ENCODE measurements at places on chromosomes 4 and X.
A peak's percentile ranks its signal among the peaks of the same experiment; 100 is the strongest.

DNA sequence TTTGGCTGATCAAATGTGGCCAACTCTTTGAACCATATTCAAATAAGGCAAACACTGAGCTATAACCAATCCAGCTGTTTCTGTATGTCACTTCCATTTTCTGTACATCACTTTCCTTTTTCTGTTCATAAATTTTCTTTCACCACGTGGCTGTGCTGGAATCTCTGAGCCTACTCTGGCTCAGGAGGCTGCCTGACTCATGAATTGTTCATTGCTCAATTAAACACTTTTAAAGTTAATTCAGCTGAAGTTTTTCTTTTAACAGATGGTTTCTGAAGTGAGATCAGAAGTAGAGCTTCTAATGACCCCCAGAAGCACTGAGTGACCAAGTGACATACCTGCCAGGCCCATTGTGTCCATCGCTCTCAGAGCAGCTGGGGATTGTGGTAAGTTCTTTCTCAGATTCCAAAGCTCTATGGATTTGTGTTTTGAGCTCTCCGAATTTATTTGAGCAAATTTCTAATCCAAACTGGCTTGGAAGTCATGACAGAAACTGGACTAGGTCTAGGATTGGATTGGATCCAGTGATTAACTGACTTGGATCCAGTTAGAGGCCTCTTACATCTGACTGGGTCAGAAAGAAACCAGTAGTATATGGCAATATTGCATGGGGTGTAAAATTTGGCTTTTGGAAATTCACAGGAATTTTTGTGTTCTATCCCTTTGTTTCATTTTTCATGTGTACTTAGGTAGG lies 121.2 kb upstream of the BANK1 start:
- no peak for DNase-seq

DNA sequence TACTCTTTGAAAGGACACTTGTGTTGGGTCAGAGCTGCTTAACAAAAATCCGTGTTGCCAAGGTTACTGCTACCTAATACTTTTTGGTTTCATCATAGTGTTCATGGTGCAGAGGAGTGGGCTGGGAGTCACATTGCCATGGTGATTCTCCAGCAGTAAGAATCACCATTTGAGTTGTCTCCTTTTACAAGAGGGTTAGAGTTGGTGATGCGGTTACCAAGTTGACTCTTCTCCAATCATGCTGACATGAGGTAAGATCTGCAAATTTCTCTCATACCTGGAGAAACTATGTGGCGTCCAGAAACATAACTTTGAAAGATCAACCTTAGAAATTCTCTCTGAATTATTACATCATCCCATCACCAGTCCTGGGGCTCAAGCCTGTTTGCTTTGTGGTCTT lies 242.9 kb upstream of the CNKSR2 start:
- DNase-seq, result no peak

- no peak for DNase-seq
These were observed 38.6 kb upstream of the TLR3 start for GRCh38 chr4:186030399-186030775.

- peak; percentile 78 for DNase-seq
These were observed 68.2 kb downstream of the ARHGAP10 start for GRCh38 chr4:147799986-147800555.

- DNase-seq, result no peak
These were observed 22.7 kb upstream of the TMPRSS11F start for GRCh38 chr4:68152411-68152810.

DNA sequence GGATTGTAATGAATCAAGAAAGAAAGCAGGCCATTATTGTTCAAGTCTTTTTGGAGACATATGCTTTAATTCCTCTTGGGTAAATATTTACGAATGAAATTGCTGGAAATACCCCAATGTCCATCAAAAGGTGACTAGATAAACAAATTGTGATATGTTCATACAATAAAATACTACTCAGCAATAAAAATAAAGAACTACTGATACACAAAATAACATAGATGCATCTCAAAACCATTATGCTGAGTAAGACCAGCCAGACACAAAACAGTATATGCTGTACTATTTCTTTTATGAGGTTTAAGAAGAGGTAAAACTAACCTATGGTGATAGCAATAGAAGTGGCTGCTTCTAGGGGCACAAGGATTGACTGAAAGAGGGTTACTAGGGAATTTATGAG lies 28.8 kb upstream of the JADE1 start:
- no peak for DNase-seq

- DNase-seq, result no peak
These were observed 194.7 kb downstream of the DTHD1 start for GRCh38 chr4:36476135-36476534.

- DNase-seq, result no peak
These were observed 25.9 kb downstream of the TIGD2 start for GRCh38 chr4:89137231-89137630.

- DNase-seq, result peak; percentile 1
These were observed 25.2 kb upstream of the PNMA5 start for GRCh38 chrX:153019166-153019565.

DNA sequence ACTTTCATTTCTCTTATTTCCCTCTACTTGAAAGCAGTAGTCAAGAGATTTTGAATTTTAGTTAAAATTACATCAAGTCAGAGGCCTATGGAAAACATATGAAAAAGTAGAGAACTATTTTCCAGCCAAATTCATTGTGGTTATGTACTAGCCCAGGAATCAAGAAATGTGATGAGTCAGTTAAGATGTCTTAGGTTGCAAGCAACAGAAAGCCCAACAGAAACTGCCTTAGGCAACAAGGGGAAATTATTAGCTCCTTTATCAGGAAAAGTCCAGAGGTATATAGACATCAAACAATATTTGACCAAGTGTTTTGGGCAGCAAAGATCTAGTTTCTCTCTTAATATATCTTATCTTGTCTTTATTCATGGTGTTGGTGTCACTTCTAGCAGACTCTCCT lies 37.8 kb upstream of the FRMD7 start:
- DNase-seq, result no peak

- no peak for DNase-seq
These were observed 2.4 kb downstream of the RCHY1 start for GRCh38 chr4:75511841-75512240.

DNA sequence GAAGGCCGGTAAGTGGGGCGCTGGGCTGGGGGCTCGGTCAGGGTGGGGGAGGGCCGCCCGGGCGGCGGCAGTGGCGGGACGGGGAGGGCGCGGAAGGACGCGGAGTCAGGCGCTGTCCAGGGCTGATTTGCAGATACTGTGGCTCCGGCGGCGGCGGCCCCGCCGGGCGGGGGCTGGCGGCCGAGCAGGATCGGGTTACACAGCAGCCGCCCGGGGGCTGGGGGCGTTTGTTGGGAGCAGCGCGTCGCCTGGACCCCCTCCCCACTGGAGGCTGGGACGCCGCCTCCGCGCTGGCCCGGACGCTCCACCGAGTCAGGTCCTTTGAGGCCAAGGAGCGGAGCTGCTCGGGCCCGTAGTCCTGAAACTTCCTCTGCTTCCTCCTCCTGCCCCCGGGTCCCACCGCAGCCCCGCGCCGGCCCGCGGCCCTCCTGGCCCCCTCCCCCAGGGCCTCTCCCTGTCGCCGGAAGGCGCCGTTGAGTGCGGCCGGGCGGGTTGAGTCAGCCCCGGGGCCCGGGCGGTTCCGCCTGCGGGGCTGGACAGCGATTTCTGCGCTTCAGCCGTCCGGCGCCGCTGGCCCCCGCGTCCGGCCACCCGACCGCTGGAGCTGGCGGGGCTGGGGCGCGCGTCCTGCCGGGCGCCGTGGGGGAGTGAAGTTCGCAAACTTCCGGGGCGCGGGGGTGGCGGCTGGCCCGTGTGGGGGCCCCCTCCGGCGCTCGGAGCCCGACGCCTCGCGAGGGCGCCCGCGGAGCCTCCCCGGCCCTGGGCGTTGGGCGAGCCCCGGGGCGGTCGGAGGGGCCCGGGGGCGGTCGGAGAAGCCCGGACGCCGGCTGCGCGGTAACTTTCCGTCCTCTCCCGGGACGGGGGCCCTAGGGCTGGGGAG lies 746 bp downstream of the REST start:
- DNase-seq, result peak; percentile 62

DNA sequence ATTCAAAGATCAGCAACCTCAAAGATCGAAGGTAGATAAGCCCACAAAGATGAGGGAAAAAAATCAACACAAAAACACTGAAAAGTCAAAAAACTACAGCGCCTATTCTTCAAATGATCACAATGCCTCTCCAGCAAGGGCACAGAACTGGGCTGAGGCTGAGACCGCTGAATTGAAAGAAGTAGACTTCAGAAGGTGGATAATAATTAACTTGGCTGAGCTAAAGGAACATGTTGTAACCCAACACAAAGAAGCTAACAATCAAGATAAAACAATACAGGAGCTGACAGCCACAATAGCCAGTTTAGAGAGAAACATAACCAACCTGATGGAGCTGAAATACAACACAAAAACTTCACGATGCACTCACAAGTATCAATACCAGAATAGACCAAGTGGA lies 231.1 kb downstream of the STPG2 start:
- DNase-seq, result no peak

GRCh38 chr4:151807220-151807619 lies 46.4 kb upstream of the GATB start:
- DNase-seq, result no peak

DNA sequence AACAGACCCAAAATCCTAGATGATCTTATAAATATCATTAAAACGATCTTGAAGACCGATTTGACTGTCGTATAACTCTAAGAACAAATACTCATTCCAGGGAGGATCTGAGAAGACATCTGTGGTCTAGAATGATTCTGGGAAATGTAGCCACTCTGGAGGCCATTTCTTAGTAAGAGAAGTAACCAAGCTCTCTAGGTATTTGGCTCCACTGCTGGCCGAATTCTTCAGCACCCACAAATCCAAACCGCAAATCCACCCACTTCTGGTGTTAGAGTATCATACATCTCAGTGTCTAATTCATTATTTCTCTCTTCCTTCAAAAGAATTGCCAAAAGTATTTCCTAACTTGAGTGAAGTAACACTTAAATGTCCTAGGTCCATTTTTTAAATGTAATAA lies 23.9 kb downstream of the KLHL5 start:
- DNase-seq, result no peak

DNA sequence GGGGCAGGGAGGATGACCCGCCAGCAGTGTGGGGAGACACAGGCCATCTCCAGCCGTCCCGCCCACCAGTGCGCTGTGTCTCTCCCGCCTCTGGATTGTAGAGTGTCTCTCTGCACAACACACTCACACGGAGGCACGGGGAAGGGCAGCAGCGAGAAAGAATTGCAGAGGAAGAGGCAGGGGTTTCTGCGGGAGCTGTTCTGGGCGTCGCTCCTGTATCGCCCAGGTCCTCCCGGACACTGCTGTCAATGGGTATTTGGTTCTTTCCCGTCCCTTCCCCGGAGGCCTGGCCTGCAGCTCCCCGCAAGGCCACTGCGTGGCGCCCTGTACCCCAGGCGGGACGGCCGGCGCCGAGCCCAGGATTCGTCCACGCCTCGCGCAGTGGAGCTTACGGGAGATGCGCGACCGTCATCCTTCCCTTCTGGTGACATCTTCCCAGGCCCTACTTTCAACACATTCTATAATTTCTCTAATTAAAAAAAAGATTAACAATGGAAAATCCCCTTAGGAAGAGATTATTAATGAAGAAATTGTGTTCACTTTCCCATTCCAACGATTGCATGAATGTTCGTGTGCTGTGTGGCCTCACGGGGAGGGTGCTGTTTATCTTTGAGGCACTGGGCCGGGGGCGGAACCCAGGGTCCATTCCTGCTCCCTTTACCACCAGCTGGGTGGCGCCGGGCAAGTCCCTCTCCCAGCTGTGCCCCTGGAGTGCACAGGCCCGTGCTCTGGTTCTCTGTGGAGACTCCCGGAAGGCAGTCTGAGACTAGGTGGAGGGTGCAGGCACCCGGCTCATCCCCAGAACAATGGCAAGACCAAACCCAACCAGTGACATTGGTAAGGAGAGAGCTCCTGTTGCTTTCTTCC lies 95.7 kb downstream of the CPZ start:
- DNase-seq, result no peak

GRCh38 chr4:33160126-33160525 lies 2440.0 kb downstream of the PCDH7 start:
- no peak for DNase-seq

DNA sequence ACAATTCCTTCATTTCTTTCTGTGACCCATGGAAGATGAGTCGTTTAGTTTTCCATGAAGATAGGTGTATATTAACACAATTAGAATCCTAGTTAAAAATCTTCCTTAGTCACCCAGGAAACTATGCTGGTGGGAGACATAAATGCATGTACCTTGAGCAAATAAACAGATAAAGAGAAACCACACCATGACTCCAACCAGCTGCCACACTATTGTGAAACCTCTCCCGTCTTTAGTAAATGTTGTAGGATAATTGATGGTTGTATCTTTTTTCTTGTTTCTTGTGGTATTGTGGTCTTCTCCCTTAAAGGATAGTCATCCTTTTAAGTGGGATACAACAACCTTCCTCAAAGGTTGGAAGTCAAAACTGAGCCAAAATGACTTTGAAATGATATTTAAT lies 103.8 kb upstream of the LEF1 start:
- no peak for DNase-seq

GRCh38 chr4:72888331-72888730 lies 181.2 kb downstream of the COX18 start:
- no peak for DNase-seq

DNA sequence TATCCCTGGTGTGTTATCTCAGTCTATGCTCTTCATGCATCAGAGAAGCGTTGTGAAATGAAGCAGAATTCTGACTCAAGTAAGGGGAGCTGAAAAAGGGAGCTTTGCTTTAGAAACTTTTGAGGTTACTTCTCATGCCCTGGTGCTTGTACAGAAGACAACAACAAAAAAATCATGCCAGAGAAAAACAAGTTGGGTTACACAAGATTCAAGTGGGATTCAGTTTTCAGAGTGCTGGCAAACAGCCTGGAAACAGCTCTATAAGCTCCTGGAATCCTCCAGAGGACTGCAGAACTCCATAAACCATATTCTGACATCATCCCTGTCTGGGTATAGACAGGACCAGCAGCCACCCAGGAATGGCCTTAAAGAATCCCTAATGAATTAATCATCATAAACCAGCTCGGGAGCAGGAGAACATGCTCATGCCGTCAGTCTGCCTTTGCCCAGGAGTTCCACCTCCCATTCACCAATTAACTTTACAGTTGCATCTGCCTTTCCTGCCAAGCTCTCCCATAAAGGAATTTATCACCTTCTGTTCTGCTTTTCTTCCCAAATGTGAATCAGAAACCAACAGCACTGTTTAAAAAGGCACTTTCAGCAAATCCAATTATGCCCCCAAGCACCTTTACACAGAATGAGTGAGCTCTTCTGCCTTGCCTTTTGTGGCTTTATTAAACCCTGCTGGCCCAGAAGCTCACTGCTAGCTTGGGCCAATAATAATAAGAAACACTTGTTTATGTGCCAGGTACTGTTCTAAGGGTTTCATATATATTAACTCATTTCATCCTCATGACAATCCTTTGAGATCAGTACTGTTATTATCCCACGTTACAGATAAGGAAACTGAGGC lies 54.5 kb upstream of the FBXW7 start:
- no peak for DNase-seq

GRCh38 chr4:57122959-57123358 lies 12.8 kb upstream of the IGFBP7 start:
- no peak for DNase-seq

DNA sequence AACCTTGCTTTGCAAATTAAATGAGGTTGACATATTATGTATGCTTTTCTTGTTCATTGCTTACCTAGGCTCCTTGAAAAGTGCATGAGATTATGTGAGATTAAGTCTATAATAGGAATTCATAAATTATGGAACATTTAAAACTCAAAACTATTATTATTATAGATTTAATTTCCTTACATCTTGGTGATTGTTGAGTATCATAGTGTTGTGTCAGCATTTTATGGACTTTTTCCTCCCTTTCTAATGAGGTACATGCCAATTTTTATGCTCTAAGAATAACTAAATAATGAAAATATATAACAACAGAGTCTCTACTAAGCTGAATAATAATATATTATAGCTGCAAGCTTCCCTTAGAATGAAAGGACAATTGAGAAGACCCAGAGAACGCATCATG lies 848.8 kb upstream of the AADAT start:
- DNase-seq, result no peak

All from CD4-positive, alpha-beta T cell treated with Interleukin-21 for 1 hour (primary cell).